IPS DF 6.9 (cell line): ENCODE measurements at places on chromosomes 2 and 18.

DNA sequence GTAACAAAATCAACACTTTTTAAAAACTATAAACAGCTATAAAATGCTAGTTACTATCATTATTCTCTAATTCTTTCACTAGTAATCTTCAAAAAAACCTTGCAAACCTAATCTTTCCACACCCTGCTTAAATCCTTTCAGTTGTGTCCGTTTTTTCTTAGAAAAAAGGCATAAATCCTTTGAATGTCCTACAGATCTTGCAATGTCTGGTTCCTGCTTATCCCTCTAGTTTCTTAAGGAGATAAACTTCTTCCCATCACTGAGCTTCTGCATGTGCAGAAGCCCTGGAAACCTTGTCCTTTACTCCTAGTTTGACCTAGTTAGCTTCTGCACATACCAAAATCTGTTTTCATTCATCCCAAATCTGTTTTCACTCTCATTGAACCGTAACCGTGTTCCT, 1.3 kb upstream of the PNO1 start:
- DNase-seq, result no peak

- no peak for DNase-seq
Observed at GRCh38 chr2:38765149-38765548, 12.9 kb upstream of the GEMIN6 start.

DNA sequence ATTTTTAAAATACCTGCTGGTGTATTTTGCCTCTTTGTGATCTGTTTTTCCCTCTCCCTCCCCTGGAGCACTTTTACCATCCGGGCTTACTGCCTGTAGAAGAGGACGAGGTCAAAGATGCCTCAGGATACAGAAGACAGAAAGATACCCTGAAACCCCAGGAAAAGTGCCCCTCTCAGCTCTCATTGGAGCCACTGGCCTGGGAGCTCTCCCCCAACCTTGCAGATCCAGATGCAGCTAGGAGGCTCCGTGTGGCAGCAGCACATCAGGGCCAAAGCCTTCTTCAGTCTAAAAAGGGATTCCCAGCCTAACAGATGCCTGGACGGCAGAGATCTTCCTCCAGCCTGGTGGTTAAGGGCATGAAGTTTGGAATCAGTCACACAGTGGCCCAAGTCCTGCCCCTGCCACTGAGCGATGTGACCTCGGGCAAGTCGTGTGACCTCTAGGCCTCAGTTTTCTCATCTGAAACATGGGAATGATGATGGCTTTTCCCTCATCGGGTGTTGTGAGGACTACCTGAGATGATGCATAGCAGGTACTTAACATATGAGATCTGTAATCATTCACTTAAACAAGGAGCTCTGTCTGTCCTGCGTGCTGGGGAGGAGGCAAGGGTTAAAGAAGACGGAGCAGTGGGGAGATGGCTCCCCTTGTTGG, 239.4 kb downstream of the DYSF start:
- no peak for DNase-seq

DNA sequence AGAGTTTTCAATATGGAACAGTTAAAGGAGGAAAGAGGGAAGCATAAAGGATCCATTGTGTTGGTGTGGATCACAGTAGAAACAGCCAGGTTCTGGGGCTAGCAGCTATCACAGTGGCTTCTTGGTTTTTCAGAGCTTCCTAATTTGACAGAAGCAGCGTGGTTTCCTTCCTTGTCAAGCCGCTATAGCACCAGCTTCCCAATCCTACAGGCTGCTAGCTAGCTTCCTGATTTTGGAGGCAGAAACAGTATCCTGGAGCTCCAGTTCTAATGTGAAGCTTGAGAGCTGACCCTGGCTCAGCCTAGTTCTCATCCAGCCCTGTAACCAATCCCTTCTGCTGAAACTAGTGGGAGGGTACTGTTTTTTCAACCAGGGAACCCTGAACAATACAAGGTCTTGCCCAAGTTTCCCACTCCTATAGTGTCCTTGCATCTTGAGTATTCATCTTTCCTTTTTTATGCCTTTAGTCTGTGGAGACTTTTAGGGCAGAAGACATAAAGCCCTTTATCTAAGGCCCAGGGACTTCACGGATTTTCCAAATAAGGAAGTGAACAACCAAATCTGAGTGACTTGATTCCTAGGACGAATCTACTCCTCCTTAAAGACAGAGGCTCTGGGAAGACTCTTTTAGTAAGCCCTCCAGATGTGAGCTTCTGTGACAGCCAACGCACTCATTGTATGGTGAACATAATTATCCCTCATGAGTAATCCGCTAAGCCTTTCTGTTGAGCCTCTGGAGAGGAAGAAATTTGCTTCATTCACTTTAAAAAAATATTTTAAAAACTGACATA, 33.8 kb downstream of the CCDC93 start:
- DNase-seq, result no peak

- DNase-seq, result no peak
Observed at GRCh38 chr18:36064027-36064808, 3.1 kb downstream of the RPRD1A start.

DNA sequence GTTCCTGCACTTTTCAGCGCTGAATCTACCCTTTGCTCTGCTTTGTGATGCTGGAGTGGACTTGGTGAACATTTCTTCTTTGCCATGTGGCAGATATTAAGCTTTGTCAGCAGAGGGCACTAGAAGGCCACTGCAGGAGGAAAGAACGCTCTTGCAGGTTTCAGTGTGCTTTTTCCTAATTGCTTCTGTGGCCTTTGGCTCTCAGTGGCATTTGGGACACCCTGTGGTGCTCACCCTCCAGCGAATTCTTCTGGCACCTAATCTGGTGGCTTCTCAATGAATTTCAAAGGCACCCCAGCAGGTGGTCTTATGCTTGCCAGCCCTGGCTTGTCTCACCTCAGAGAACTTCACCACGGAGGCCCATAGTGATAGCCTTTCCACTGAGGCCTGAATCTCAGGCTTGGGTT, 146.7 kb downstream of the MYO3B start:
- peak; percentile 48 for DNase-seq

- no peak for DNase-seq
Observed at GRCh38 chr2:74226648-74227213, 28.3 kb downstream of the MTHFD2 start.

- peak; percentile 22 for DNase-seq
Observed at GRCh38 chr18:52869942-52870907, 530.2 kb downstream of the DCC start.

GRCh38 chr2:150916467-150917396, 344.9 kb downstream of the RBM43 start:
- DNase-seq, result no peak

- DNase-seq, result no peak
Observed at GRCh38 chr2:12090590-12090989, 344.2 kb downstream of the LPIN1 start.

GRCh38 chr2:23510471-23510870, 125.5 kb downstream of the KLHL29 start:
- DNase-seq, result no peak

- DNase-seq, result no peak
Observed at GRCh38 chr2:169822785-169823392, 1.8 kb downstream of the METTL5 start.

DNA sequence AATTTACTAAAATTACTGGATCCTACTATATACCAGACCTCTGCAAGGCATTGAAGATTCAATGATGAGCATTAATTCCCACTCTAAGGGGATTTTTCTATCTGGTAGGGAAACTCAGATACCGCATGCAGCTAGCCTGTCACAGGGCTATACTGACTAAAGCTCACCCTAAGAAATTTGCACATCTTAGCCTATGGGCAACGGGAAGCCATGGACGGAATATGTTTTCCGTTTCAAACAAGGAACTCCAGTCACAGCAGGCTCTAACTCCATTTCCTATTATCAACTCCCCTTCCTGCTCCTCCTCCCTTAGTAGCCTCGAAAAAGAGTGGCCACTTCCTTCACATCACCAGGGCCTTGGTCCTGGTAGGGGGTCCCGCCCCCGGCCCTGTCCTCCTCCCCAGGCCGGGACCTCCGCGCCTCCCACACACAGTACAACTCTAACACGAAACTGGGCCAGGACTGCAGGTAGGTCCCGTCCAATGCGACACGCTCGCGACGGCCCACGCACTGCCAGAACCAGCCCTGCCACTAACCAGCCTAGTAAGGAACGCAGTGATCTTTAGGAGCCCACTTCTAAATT, 659 bp upstream of the COX5B start:
- no peak for DNase-seq

GRCh38 chr2:43136876-43137275, 89.5 kb downstream of the ZFP36L2 start:
- no peak for DNase-seq

DNA sequence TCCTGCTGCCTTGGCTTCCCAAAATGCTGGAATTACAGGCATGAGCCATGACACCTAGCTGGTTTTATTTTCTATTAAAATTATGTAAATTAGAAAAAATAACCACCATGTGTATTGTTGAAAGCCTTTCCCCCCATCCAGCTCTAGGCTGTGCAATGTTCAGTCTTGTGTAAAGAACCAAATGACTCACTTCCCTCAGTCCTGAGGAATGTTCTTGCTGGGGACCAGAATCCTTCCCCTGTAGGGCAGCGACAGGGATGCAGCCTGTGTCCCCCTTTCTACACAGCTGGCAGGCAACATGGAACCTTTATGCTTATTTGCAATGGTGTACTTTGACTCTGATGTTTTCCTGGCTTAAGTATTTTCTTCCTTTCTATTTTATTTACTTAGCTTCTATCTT, 29.4 kb downstream of the AOX1 start:
- no peak for DNase-seq

GRCh38 chr2:149656996-149657395, 69.4 kb upstream of the MMADHC start:
- no peak for DNase-seq

DNA sequence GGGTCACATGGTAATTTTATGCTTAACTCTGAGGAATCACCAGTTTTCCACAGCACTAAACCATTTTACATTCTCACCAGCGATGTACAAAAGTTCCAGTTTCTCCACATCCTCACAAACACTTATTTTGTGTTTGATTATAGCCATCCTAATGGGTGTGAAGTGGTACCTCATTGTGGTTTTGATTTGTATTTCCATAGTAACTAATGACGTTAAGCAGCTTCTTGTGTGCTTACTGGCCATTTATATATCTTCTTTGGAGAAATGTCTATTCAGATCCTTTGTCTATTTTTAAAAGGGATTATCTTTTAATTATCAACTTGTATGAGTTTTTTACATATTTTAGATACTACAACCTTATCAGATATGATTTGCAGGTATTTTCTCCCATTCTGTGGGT, 42.0 kb downstream of the CCDC150 start:
- no peak for DNase-seq
